ENCODE measurements at places on chromosomes 13 and 19.

DNA sequence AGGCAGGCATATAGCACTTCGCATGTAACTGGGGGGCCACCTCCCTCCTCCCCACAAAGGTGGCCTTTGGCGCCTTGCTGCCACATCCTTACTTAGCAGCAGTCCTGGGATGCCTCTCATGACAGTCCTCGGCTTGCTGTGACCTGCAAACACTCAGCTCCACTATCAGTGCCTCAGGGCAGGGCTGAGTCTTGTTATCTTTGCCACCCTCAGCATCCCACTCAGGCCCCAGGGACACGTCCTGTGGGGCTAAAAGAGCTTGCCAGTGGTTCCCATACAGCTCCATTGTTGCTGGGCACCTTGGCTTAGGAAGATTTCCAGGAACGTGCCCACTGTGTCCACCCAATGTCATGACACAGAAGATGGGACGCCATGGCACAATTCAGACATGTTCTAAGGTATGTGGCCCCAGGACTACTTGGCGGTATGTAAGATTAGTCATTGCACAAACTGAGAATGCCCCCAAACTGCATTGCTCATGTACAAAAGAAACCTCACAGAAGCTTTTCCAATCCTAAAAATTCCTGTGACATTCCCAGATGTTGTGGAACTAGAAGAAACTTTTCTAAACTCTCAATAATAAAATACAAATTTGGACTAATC lies 16.3 kb downstream of the DOCK9 start:
- no peak for DNase-seq

DNA sequence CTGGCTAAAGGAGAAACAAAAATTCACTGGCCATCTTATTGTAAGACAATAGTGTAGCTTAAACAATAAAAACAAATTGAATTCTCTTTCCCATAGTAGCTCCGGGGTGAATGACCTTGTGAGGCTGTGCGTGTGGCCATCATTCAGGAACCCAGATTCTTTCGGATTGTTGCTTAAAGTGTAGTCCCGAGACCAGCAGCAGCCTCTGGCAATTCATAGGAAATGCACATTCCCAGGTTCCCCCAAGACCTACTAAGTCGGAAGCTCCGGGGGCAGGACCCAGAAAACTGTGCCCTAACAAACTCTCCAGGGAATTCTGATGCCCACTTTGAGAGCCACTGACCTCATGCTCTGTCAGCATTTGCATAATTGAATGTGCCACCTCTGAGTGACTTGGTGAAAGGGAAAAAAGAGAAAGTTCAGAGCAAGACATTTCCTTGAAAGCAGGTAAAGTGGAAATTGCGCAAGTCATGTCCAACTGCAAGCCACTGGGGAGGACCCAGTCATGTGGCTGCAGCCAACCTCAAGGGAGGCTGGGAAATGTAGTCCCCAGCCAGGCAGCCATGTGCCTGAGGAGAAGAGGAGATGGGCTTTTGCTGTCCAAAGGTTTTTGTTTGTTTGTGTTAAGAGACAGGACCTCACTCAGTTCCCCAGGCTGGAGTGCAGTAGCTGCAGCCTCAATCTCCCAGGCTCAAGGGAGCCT lies 50.7 kb upstream of the PNMA8B start:
- DNase-seq = peak; percentile 41

GRCh38 chr13:24671386-24672113 lies 8.7 kb upstream of the ATP12A start:
- DNase-seq = peak; percentile 57

DNA sequence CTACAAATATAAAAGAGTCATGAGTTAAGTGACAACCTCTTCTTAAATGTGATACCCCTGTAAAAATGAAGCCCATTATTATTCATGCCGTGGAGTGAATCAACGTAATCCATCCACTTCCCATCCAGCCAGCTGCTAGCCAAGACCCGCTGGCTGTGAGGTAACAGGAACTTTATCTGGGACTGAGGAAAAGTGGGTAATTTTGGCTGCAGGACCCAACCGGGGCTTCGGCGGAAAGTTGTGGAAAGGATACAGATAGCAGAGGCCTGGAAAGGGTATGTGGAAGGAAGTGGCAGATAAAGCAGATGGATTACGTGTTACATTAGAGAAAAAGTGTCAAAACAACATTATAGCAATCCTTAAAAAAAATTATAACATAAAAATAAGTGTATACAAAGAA lies 48.3 kb downstream of the SLC7A1 start:
- no peak for DNase-seq

DNA sequence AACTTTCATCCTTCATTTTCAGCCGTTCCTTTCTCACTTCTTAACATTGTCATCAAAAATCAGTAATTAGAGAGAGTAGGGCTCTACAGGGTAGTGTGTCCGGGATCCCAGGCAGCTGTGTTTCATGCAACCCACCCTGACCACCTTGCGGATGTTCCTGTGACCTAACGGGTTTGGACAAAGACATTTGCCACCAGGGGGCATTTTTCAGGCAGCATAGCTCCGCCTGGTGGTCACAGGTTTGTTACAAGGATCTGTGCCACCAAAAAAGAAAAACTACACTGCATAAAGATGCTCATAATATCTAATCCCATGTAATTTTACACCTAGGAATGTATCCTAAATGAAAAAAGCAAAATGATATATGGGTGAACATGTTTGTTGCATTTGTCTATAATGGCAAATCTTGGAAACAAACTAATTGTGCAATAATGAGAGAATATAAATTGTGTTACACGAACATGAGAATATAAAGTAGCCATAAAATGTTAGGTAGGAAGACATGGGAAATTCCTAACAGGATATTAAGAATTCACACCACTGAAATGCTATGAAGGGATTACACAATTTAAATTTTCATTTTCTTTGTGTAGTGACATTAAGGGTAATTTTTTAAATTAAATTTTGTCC lies 123.0 kb downstream of the SLC7A1 start:
- DNase-seq = peak; percentile 76

DNA sequence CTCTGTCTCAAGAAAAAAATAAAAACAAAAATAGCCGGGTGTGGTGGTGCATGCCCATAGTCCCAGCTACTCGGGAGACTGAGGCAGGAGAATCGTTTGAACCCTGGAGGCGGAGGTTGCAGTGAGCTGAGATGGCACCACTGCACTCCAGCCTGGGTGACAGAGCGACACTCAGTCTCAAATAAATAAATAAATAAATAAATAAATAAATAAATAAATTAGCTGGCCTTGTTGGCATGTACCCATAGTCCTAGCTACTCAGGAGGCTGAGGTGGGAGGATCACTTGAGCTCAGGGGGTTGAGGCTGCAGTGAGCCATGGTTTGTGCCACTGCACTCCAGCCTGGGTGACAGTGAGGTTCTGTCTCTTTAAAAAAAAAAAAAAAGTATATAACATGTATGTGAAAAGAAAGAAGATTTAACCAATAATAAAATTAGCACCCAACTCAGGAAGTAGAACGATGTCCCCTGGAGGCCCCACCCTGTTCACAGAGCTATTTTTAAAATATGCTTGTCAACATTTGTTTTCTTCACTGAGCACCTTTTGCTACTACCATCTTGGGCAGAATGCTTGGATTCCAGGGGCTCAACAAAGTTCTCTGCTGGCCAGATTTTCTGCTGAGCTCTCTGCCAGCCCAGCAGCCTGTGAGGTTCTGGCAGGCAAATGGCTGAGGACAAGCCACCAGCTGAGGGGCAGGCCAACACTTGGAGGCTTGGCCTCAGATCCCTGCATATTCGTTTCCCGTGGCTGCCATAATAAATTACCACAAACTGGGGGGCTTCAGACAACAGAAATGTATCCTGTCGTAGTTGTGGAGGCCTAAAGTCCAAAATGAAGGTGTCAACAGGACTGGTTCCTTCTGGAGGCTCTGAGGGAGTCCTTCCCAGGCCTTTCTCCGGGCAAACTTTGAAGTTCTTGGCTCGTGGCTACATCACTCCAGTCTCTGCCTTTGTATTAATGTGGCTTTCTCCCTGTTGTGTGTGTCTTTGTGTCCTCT lies 5.2 kb downstream of the SLC25A42 start:
- no peak for DNase-seq

- DNase-seq = no peak
Measured at GRCh38 chr13:65592731-65593130, 1637.4 kb downstream of the PCDH9 start.

GRCh38 chr13:87677496-87678371 lies 6.6 kb downstream of the SLITRK5 start:
- no peak for DNase-seq

DNA sequence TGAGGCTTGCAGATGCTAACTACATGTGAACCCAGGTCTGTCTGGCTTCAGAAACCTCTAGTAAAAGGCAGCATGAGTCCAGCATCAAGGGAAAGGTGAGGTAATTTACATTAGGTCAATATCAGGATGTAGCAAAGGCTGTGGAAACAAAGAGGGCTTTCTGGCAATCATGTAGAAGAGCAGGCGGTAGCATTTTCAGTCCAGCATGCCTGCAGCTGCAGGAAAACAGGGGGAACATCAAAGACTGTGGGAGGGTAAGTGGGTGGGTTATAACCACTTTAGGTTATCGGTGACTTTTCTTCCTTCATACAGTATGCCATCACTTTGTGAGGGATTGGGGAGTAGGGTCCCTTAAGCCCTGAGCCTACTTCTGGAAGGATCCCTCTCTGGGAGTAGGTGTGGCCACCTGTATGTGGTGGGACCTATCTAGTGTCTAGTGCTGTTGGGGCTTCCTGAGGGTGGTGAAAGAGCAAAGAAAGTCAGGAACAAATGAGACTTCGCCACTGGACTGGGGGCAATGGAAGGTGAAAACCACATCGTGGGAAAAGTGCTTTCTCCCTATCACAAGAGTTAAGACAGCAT lies 10.8 kb downstream of the SUGP2 start:
- no peak for DNase-seq

DNA sequence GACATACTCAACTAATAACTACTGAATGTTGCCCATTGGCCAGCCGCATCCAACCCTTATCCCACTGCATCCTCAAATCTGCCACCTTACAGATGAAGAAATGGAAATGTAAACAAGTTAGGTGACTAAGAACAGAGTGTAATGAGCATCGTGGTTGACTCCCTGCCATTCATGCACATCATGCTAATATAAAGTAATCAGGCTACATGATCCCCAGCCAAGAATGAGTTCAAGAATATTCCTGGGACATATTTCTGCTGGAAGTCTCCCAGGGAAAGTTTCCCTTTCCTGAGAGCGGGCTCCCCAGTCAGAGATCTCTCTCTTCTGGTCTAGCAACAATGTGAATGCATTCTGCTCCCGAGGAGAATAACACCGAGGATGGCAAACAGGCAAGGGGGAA lies 55.9 kb upstream of the SERP2 start:
- DNase-seq = no peak

DNA sequence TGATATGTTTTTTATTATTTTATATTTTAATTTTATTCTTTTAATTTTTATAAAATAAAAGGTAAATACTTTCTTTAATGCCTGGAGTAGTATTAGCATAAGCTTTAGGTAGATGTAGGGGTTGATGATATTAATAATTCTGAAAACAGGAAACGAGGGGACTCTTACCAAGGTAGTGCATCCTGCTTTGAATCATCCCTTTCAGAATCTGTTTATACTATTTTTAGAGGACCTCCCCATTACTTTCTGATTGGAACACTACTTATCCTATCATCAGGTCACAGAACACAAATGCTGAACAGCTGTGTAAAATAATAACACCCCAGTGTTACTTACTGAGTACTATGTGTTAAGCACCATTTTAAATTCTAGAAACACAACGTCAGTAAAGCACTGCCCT lies 27.3 kb downstream of the COG6 start:
- DNase-seq = no peak

DNA sequence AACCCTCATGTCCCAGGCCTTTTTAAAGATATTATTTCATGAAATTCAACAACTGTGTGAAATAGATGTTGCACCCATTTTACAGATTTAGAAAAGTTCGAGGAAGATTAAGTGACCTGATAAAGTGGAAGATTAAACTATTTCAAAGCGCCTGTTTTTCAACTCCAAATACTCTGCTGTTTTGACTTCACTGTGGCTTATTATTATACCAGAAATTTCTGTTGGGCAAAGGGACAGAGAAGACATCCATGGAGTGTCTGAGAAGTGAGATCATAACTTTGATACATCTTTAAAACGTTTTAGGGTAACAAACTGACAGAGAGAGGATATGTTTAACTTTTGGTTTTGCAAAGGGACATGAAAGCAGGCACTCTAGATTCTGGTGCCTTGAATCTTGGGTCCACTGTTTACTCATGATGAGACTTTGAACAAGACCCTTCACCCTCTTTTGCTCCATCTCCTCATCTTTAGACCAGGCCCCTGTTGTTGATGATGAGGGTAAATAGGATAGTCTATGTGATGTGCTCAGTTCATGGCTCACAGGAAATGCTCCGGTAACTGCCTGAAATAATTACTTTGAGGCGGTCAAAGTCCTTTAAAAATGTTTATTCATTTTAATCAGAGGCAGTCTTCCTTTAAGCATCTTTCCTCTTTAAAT lies 55.4 kb downstream of the RFC3 start:
- no peak for DNase-seq

GRCh38 chr13:25371875-25372283 lies at the start of gene ATP8A2:
Gene ATP8A2 (plus strand): TSS chr13:25371974. CDS start chr13:25372213, 239 bp downstream.
- DNase-seq = no peak

DNA sequence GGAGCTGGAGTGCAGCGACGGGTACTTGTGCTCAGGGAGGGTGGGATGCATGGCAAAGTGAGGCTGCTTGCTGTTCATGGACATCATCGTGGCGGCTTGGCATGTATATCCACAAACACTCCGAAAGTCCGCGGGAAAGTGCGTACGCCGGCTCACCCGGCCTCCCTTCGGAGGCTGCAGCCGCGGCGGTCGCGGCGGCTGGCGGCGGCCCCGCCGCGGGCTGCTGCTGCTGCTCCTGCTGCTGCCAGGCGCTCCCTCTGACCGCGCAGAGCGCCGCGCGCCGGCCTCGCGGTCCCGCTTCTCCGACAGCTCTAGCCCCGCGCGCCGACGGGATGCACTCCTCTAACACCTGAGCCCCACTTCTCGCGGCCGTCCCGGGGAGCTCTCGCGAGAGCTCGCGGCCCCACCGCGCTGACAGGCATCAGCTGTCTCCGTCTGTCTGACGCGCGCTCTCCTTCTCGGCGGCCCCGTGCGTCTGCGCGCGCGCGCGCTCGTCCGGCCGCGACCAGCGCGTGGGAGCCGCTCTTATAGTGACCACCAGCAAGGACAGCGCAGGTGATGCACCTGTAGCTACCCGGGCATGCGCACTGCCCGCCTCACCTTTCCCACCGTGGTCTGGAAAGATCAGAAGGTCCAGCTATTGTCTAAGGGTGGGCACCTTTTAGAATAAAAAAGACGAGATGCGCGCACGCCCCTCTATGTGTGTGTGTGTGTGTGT lies at the start of gene POU4F1:
POU4F1 (minus strand) TSS at position 313 of the 718 bp plus-strand sequence; CDS start at position 87, 226 bp downstream.
- peak; percentile 76 for DNase-seq

GRCh38 chr13:77779552-77780272 lies 82.2 kb downstream of the SLAIN1 start:
- peak; percentile 66 for DNase-seq
